Naive thymus-derived CD4-positive, alpha-beta T cell (primary cell): ENCODE measurements at places on chromosomes 7 and 10. TPM values are rescaled to one million over a fixed set of nuclear protein-coding genes. Genes with fewer than 3 reads are reported as not detected.

- no peak overlapping the region for H3K27ac ChIP-seq
- no peaks in the 10 kb centered on the region for H3K36me3 ChIP-seq
- H3K4me1 ChIP-seq: no peaks in the 10 kb centered on the region
- H3K4me3 ChIP-seq: no peak overlapping the region
- H3K27me3 ChIP-seq: no peaks in the 10 kb centered on the region
Observed at GRCh38 chr10:80425901-80426300, 17.6 kb downstream of the PRXL2A start.

The DIP2C gene
- total RNA-seq: 7.4 TPM

- H3K27me3 ChIP-seq: no peaks in the 10 kb centered on the region
- no peaks in the 10 kb centered on the region for H3K36me3 ChIP-seq
- H3K4me3 ChIP-seq: no peak overlapping the region
- DNase-seq: no peak
- no peak overlapping the region for H3K27ac ChIP-seq
Observed at GRCh38 chr10:110772454-110773025, 99.2 kb upstream of the PDCD4 start.

GRCh38 chr10:6222755-6223154, 20.0 kb downstream of the PFKFB3 start:
- H3K27ac ChIP-seq: no peak overlapping the region
- no peaks in the 10 kb centered on the region for H3K4me1 ChIP-seq
- H3K4me3 ChIP-seq: no peak overlapping the region
- no peak for DNase-seq

The CEP41 gene
- total RNA-seq: 12.6 TPM

DNA sequence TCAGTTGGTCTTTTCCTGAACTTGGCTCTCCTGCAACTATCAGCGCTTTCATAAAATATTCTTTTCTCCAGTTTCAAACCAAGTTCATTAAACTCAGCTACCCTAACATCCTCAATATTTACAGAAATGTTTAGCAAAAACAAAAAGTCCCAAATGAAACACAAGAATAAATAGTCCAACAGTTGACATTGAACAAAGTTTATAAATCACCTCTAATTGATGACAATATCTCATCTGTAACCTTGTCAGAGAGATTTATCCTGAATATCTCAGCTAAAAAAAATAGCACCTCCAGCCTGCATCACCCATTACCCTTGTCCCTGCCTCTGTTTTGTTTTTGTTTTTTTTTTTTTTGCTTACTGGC, 76.1 kb downstream of the ANK3 start:
- DNase-seq: no peak
- no peaks in the 10 kb centered on the region for H3K4me1 ChIP-seq
- H3K27ac ChIP-seq: no peak overlapping the region
- H3K27me3 ChIP-seq: no peaks in the 10 kb centered on the region
- no peak overlapping the region for H3K4me3 ChIP-seq

GRCh38 chr10:77673101-77673500, 35.5 kb upstream of the KCNMA1 start:
- no peak for DNase-seq
- no peaks in the 10 kb centered on the region for H3K27me3 ChIP-seq
- no peak overlapping the region for H3K4me3 ChIP-seq
- H3K27ac ChIP-seq: no peak overlapping the region

The HYAL4 gene
- total RNA-seq: not detected
